ENCODE measurements at places on chromosomes 13 and 19.

GRCh38 chr19:38650172-38650775 lies 2.8 kb downstream of the ACTN4 start:
- DNase-seq = no peak

DNA sequence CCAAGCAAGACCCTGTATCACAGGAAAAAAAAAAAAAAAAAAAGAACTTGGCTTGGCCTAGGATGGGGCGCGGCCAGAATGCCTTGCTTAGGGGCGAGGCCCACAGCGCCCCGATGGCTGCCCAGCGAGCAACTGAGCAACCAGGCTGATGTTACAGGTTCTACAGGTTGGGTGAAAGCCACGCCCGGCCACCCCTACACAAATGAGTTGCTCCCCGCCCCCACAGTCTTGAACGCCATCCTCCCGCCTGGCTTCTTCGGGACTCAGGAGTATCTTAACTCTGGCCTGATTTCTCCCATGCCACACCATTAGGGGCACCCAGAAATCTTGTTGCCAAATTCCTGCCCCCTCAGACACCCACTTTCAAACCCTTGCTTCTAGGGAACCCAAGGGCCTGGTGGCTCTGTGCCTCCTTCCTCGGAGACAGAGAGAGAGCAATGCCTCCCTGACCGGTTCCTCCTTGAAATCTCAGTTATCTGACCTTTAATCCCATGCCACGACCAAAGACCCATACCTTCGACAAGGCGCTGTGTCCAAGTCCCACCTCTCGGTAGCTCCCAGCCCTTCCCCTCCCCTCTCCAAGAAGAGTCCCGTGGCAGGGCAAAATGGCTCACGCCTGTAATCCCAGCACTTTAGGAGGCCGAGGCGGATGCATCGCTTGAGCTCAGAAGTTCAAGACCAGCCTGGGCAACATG lies 1.1 kb upstream of the CBLC start:
- DNase-seq = no peak

DNA sequence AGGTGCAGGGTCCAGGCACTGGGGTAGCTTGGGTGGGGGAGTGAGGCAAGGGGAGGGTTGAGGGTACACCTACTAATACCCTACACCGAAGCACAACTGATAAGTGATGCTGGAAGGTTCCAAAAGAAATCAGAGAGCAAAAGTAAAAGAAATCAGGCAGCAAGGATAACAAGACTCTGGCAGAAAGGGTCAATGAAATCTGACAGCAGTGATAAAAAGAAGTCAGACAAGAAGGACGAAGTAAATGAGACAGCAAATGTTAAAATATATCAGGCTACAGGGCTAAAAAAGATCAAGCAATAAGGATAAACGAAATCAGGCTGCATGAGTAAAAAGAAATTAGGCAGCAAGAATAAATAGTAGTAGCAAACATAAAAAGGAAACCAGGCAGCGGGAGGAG lies 4.7 kb downstream of the LRFN3 start:
- no peak for DNase-seq

DNA sequence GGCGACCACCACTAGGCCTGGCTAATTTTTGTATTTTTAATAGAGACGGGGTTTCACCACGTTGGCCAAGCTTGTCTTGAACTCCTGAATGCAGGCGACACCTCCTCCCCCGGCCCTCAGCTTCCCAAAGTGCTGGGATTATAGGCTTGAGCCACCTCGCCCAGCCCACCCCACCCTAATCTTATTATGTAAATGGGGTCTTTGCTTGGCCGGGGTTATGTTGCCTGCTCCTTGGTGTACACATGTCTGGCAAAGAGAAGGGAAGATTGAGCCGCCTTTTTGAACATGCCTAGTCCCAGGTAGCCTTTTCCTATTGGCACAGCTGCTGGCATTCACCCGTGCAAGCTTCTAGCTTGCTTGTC lies 106.8 kb downstream of the KCTD15 start:
- DNase-seq = no peak

DNA sequence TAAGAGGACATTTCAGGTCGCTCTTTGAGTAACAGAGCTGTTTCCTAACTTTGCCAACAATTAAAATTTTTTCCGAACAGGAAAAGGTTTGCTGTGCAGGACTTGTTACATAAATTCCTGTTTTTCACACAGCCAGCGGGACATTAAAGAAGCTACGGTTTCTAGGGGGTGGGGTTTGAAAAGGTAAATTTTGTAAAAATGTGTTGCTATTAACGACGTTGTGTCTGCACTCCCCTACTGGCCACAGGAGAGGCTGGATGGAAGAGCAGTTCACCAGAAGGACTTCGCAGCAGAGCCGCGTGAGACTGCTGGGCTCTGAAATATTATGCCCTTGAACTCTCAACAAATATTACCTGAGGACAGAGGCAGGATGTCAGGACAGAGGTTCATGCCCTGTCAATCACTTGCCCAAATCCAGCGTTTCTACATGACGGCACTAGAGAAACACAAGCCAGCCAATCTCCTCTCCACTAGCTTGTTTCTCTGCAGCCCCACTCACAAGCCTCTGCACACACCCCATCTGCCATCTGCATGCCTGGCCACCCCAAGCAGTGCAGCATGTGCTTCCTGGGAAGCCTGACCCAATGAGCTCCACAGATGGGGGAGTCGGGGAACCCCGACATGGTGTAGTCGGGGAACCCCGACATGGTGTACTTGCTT lies 102.0 kb downstream of the FOXO1 start:
- DNase-seq = no peak

DNA sequence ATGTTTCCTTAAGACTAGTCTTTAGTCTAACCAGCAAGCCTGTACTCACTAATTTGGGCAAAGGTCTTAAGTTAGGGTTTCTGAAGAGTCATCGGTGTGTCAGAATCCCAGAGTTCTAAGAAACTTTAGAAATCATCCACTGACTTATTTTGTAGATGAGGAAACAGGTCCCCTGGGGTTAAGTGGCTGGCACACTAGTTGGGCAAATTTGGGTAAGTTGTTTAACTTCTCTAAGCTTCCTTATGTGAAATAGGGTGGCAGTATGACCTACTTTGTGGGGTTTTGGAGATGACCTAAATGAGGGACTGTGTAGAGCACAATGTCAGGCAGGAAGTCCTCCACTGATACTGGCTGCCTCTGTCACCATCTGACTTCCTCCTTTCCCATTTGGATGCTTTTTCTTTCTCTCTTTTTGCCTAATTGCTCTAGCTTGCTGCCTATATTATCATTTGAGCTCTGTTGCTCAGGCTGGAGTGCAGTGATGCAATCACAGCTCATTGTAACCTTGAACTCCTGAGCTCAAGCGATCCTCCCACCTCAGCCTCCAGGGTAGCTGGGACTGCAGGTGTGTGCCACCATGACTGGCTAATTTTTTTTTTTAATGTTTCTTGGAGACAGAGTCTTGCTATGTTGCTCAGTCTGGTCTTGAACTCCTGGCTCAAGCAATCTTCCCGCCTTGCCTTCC lies 2.3 kb downstream of the ADGRE3 start:
- no peak for DNase-seq

GRCh38 chr13:71879129-71879535 lies 12.1 kb upstream of the DACH1 start:
- no peak for DNase-seq

- DNase-seq = peak; percentile 32
Measured at GRCh38 chr19:12867120-12868099, 13.8 kb downstream of the DNASE2 start.

- no peak for DNase-seq
Measured at GRCh38 chr13:95239283-95239682, 62.0 kb downstream of the ABCC4 start.

DNA sequence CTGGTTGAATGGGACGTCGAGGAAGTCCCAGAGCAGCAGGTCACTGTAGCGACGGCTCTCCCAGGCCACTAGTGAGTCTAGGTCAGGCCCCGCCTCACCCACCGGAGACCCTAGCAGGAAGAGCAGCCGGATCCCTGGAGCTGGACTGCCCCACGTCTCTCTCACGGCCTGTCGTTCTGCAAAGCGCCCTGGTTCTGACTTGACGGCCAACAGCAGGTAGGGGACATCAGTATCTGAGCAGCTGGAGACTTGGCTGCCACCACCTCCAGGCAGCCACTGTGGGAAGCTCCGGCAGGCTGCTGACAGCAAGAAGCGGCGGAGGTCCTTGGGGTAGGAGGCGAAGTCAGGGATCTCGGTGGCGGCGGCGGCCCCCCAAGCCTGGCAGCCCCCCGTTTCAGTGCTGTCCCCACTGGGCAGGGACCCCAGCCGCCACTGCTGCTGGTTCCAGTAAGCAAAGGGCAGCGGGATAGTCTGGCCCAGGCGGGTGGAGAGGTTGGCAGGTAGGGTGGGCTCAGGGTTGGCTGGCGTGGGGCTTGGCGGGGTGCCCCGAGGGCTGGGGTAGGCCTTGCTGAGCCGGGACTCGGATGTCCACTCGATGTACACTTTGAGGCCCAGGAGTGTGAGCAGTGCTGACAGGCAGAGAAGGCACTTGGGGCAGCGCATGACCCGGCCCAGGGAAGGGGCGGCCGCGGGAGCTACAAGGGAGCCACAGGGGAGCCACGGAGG lies 895 bp downstream of the B3GNT8 start:
- DNase-seq = no peak

- no peak for DNase-seq
Measured at GRCh38 chr19:43660971-43661360, 9.0 kb downstream of the PLAUR start.

- DNase-seq = no peak
Measured at GRCh38 chr13:33134213-33134612, 118.0 kb downstream of the KL start.

DNA sequence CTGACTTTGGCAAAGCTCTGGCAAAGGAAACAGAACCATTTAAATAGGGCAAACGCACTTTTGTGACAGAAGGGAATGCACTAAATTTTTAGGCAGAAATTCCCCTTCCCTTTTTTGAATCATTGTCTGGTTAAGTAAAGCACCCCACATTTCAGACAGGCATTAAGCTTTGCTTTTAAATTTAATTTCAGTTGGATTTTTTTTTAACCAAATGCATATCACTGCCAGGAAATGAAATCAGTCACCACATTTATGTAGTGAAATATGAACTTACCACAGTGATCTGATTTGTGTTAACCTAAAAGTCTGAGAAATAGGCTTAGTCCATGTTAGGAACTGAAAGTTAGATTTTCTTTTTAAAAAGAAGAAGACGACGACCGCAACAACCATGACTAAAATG lies 10.8 kb downstream of the GPR183 start:
- DNase-seq = no peak

DNA sequence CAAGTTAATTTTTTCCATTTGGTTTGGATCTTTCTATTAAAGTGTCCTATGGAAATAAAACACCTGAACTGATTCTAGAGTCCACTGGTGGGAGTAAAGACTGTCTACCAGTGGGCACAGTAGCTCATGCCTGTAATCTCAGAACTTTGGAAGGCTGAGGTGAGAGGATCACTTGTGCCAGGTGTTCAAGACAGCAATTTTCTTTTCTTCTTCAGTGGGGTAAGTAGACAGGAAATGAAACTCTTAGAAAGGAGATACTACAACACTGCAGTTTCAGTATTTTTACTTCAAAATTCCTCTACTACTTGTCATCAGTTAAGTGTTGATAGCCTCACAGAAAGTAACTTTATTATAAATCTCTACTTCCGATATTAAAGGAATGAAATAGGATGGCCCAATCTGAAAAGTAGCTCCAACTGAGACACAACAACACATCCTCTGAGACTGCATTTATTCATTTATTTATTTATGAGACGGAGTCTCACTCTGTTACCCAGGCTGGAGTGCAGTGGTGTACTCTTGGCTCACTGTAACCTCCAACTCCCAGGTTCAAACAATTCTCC lies 26.3 kb downstream of the DNMT1 start:
- DNase-seq = no peak

- peak; percentile 22 for DNase-seq
Measured at GRCh38 chr19:13033819-13034611, 38.7 kb downstream of the NFIX start.

DNA sequence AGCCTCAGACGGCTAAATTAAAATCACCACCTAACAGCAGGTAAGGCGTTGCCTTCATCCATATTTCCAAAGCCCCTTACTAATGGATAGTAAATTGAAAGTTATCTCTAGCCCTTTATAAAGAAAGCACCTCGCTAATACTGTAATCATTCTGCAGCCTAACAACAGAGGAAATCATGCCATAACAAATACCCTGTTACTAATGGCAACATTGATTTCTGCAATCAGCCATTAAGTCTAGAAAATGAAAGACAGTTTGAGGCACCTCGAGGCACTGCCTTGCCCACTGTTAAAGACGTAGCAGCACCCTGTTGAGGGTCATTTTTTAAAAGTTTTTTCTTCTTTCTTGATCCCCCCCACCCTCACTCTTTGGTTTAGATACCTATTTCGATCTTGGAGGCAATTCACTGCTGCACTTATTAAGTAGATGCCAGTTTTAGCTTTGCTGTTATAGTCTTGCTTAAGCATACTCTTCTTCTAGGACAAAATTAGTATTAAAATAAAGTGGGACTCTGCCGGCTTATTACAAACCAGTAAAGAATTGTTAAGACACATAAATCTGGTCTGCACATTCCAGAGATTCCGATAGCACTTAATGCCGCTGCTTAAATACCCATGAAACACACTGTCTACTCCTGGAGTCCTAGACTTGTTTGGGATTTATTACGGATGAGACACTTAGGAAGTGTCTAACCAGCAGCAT lies 74.8 kb downstream of the ZNF536 start:
- no peak for DNase-seq

GRCh38 chr13:66803013-66803807 lies 426.9 kb downstream of the PCDH9 start:
- DNase-seq = no peak
